ENCODE measurements at places on chromosomes 13 and 19.

GRCh38 chr13:113650731-113651148 is 7.3 kb downstream of the ATP4B start:
- DNase-seq, result no peak

GRCh38 chr19:7839476-7839875 is 9.5 kb downstream of the EVI5L start:
- no peak for DNase-seq

- DNase-seq, result no peak
Observed at GRCh38 chr13:106709522-106709921, 141.6 kb upstream of the ARGLU1 start.

DNA sequence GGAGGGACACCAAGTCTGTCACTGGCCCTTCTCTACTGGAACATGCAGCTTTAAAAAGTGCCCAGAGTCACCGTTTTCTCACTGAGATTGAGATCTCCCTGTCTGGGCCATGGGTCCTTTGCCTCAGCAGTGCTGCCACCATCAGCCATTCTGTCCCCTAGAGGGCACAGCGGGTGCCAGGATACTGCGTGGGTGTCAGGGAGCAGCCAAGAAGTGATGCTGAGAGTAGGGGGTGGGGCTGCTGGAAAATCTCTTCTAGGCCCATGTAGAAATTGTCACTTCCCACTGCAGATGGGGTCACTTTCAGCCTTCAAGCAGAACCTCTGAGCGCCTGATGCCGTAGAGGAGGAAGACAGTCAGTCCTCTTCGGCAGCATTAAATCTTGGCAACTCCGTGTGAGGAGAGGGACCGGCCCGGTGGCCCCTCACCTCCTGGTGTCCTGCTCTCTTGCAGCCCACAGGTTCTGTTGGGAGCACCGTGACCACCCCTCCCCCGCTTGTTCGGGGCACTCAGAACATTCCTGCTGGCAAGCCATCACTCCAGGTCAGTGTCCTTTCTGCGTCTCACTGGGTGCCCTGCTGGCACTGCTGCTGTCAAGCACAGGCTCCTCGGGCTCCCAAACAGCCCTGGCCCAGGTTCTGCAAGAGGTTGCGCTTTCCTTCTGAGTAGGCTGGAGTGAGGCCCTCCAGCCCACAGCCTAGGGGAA is 21.4 kb downstream of the TSSK6 start:
- DNase-seq, result no peak

DNA sequence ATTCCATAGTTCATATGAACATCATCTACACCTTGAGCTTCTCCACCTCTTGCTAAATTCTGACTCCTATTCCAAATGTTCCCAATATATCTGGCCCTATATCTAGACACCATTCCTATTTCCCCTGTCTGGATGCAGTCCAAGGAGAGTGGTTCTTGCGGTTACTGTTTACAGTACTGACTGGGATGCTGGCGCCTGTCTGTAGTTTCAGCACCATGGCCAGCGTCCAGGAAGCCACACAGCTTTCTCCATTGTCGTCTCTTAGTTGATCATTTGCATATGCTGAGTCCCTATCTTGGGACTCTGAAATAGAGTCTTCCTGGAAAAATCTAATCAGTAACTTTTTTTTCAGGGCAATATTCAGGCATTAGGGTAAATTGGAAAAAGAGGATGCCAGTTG is 14.9 kb downstream of the LAIR2 start:
- DNase-seq, result peak; percentile 74

GRCh38 chr13:91302111-91302510 is 45.4 kb upstream of the MIR17HG start:
- no peak for DNase-seq

DNA sequence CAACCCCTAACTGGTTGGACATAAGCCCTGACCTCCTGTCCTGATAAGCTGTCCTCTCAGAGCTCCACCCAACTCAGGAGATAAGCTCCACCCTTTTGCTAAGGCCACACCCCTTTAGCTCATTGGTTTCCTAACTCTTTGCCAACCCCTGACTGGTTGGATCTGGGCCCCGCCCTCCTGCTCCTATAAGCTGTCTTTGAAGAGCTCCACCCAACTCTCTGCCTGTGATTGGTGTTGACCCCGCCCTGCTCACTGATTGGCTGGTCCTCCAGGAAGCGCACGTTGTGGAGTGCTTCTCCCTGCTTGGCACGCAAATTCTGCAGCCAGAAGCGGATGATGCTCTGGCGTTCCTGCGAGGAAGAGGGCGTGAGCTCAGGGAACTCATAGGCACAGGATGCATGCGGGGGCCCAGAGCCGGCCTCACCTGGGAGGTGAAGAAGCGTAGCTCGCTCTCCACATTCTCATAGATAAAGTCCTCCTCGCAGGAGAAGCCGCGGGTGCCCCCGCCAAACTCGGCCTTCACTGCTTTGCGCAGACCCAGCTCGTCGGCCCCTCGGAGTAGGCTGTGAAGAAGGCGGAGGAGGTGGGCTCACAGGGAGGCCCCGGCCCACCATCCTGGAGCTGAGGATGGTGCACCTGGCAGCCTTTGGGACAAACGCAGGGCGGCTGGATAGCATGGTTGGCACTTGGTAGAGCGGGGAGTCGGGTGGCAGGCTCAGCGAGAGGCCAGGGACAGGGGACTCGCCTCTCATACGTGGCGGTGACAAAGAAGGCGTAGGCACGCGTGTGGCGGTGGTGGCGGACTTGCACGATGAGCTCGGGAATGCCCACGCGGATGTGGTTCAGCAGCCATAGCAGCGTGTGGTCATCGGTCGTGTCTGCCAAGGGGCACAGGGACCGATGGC is 1.7 kb downstream of the ANO8 start:
- DNase-seq, result no peak

GRCh38 chr13:27535546-27535945 is 84.8 kb downstream of the LNX2 start:
- DNase-seq, result no peak

DNA sequence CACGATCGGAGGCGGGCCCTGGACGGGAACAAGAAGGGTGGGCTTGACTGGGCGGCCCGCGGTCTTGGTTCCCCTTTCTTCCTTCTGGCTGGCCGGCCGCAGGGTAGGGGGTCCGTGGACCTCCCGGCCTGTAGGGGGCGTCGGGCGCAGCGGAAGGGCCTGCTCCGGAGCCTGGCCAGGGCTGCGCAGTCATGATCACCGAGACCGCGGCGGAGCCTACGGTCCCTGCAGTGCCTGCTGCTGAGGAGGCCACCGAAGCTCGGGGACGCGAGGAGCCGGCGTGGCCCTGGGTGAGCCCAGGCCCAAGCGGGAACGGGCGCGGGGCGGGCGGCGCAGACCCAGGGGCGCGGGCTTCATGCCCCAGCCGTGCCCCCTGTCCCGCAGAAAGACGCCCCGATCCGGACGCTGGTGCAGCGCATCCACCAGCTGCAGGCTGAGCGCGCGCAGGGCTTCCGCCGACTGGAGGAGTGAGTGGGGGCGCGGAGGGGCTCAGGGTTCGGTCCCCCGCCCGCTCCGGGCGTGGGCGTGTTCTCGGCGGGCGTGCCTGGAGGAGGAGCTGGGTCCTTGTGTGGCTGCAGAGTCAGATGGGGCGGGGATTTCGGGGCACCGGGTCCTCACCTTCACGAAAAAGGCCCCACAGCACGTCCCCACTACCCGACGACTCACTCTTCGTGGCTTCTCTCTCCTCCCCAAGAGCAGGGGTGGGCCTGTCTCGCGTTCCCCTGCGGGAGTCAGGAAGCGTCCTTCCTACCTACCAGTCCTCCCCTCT is at the start of gene REX1BD:
Gene REX1BD, plus strand, starts transcription at position 188 of the 769 bp plus-strand sequence. Its CDS starts 4 bp downstream, at position 192.
- DNase-seq, result peak; percentile 73

DNA sequence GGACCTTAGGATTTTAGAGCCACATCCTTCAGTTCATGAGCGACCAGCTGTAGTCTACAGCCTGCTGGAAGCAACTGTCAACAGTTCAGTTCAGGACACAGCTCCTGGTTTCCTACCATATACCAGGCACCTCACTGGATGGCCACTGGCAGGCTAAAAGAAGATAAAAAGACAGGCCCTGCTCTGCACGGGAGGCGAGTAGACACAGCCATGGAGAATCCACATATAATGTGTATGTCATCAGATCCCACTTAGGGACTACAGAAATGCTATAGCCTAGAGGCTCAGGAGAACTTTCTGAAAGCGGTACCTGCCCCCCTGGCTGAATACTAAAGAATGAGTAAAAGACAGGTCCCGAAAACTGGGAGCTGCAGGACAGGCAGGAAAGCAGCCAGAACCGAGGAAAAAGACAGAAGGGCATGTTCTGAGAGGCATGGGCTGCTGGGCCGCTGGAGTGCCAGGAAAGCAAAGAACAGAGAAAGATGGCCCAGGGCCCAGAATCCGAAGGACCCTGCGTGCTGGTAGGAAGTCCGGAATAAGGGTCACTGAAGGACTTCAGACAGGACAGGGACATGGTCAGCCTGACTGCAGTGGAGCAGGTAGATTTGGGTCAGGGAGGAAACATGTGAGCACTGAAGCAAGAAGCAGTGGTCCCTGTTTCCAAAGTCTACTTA is 23.5 kb downstream of the DZIP1 start:
- DNase-seq, result no peak

- DNase-seq, result no peak
Observed at GRCh38 chr13:31172535-31172934, 10.8 kb upstream of the HSPH1 start.

DNA sequence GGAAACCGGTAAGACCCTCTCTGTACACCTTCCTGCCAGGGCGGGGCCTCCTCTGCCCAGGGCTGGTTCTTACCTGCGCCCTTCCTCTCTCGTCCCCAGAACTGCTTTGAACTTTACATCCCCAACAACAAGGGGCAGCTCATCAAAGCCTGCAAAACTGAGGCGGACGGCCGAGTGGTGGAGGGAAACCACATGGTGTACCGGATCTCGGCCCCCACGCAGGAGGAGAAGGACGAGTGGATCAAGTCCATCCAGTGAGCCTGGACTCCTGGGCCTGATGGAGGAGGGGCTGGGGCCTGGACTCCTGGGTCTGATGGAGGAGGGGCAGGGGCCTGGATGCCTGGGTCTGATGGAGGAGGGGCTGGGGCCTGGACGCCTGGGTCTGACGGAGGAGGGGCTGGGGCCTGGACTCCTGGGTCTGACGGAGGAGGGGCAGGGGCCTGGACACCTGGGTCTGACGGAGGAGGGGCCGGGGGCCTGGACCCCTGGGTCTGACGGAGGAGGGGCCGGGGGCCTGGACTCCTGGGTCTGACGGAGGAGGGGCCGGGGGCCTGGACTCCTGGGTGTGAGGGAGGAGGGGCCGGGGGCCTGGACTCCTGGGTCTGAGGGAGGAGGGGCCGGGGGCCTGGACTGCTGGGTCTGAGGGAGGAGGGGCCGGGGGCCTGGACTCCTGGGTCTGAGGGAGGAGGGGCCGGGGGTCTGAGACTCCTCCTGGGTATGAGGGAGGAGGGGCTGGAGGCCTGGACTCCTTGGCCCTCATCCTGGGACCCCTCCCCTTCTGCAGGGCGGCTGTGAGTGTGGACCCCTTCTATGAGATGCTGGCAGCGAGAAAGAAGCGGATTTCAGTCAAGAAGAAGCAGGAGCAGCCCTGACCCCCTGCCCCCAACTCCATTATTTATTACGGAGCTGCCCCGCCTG is 9.4 kb downstream of the CYTH2 start:
- DNase-seq, result no peak

- no peak for DNase-seq
Observed at GRCh38 chr19:54035215-54036178, 28.2 kb downstream of the VSTM1 start.

- no peak for DNase-seq
Observed at GRCh38 chr13:72504131-72504841, 223.1 kb downstream of the MZT1 start.

DNA sequence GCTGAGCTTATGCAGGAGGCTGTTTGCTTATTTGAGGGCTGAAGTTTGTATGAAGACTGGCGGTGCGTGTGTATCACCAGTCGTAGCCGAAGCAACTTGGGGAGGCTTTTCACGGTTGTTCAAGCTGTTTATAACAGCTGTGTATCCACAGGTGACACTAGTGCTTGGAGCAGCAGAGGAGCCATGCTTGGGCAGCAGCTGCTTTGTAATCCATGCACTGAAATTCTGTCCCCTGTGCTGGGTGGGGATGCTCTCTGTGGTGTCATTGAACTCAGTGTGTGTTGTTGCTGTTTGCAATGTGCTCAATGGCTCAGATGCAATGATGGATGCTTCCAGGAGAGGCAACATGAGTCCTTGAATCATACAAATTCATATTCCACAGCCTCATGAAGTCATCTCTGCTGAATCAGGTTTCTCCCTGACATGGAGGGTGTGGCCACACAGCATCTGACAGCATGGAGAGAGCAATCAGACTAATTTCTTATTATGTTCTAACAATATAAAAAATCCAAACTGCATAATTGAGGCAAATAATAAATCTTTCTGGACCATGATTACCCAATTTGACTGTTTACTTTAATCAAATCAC is 18.8 kb upstream of the GTF3A start:
- no peak for DNase-seq

DNA sequence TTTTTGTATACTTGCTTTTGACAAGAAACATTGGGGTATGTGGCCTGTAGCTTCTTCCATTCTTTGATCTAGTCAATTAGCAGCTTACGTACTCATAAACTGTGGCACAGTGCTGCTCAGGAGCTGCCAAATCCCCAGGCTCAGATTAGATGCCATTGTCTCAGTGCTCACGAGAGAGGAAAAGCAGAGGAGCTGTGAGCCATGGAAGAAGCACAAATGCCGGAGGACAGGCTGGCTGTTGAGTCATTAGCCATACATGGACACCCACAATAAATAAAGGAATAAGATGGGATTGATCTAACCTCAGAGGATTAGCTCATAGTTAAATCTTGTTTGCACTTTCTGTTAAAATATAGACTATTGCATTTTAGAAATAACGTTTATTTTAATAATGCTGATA is 121.7 kb downstream of the POSTN start:
- no peak for DNase-seq

GRCh38 chr13:20148501-20149183 is 12.2 kb downstream of the GJA3 start:
- no peak for DNase-seq

GRCh38 chr13:60120617-60121336 is 43.0 kb downstream of the DIAPH3 start:
- DNase-seq, result no peak

DNA sequence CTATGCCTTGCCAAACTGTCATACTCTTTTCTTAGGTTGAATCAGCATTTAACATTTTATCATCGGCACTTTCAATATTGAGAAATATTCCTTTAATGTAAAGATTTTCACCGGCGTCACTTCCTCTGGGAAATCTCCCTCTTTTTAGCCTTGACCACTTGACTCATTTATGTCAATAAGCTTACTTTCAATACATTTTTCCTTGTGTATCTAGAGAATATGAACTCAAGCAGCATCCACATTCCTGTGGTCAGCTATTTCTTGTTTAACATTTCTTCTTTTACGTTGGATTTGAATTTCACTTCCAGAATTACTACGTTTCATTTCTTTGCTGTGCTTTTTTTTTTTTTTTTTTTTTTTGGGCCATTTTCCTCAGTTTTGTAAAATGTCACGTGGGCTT is 271.2 kb upstream of the HTR2A start:
- DNase-seq, result no peak

- no peak for DNase-seq
Observed at GRCh38 chr19:4326837-4327251, 11.8 kb downstream of the STAP2 start.

- no peak for DNase-seq
Observed at GRCh38 chr13:24694907-24695306, 14.7 kb downstream of the ATP12A start.

DNA sequence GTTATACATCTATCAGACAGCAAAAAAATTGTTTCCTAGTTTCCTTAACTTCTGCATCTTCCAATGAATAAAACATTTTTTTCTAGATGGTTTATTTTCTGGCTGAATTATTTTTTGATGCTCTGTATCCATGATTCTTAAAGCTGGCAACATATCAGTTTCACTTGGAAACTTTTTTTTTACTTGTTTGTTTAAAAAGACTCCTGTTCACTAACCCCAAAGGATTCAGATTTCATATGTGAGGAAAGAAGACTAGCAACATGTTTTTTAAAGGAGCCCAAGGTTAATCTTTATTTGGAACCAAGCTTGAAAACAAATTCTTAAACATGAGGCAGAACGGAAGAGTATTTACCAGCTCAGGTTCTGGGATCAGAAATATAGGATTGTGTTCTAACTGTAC is 632.3 kb downstream of the SLITRK6 start:
- no peak for DNase-seq

All from left renal cortex interstitium (tissue), 4 donors.